ENCODE measurements at places on chromosomes 11 and 22.

GRCh38 chr11:1449490-1450243 is 36.9 kb downstream of the MOB2 start:
- DNase-seq = no peak

GRCh38 chr22:41491374-41492100 is 22.6 kb downstream of the ACO2 start:
- no peak for DNase-seq

GRCh38 chr22:24969560-24970301 is 17.2 kb downstream of the KIAA1671 start:
- DNase-seq = no peak

DNA sequence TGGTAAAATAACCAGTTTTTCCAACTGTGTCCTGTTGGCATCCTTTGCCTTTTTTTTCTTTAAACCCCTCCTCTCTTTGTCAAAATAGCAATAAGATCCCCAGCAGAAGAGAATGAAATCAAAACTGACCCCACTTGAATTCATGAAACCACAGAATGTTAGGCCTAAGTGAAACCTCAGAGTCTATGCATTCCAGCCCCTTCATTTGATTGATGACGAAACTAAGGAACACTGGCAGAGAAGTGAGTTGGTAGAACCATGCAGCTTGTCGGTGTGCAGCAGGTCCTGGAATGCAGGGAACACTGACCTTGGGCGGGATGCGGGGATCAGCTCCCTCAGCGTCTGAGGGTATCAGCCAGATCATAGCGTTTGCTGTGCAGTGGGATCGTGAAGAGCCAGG is 57.5 kb downstream of the GRK3 start:
- DNase-seq = no peak

- no peak for DNase-seq
Measured at GRCh38 chr22:50243685-50244419, 971 bp downstream of the TUBGCP6 start.

- no peak for DNase-seq
Measured at GRCh38 chr11:66240781-66241136, 27.7 kb upstream of the RAB1B start.

DNA sequence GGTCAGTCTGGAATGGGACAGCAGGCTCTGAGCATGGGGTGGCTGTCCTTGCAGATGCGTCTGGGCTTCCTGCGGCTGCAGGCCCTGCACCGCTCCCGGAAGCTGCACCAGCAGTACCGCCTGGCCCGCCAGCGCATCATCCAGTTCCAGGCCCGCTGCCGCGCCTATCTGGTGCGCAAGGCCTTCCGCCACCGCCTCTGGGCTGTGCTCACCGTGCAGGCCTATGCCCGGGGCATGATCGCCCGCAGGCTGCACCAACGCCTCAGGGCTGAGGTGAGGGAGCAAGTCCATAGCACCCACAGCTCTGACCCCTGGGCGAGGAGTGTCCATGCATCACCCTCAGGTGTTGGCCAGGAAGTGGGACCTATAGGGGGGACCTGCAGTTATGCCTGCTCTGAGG is 51.6 kb downstream of the MYO7A start:
- DNase-seq = no peak

GRCh38 chr22:38124236-38124974 is 13.9 kb upstream of the BAIAP2L2 start:
- no peak for DNase-seq

DNA sequence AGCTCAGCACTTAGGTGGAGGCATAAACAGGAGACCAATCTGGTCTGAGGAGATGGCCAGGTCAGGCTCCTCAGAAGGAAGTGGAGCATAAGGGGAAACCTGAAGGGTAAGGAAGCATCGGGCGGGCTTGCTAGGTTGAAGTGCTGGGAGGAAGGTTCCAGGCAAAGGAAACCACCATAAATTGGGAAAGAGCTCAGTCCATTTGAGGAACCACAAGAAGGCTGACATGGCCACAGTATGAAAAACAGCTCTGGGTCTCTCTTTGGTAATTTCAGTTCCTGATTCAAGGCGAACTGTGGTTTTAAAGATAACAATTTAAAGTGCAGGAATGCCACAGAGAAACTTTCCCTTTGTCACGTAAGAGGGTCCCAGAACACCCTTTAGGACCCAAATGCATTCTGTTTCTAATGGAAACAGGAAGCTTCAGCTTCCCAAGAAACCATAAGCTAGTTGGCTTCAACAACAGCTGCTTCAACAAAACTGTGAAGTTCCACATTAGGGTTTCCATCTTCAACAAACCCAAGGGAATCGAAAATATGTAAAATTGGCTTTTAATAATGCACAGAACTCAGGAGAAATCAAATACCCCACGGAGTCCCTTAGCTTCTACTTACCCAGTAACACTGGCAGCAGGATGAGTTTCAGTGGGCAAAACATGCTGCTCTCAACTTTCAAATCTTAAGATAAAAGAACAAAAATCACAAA is 10.4 kb downstream of the JAML start:
- DNase-seq = peak; percentile 92

DNA sequence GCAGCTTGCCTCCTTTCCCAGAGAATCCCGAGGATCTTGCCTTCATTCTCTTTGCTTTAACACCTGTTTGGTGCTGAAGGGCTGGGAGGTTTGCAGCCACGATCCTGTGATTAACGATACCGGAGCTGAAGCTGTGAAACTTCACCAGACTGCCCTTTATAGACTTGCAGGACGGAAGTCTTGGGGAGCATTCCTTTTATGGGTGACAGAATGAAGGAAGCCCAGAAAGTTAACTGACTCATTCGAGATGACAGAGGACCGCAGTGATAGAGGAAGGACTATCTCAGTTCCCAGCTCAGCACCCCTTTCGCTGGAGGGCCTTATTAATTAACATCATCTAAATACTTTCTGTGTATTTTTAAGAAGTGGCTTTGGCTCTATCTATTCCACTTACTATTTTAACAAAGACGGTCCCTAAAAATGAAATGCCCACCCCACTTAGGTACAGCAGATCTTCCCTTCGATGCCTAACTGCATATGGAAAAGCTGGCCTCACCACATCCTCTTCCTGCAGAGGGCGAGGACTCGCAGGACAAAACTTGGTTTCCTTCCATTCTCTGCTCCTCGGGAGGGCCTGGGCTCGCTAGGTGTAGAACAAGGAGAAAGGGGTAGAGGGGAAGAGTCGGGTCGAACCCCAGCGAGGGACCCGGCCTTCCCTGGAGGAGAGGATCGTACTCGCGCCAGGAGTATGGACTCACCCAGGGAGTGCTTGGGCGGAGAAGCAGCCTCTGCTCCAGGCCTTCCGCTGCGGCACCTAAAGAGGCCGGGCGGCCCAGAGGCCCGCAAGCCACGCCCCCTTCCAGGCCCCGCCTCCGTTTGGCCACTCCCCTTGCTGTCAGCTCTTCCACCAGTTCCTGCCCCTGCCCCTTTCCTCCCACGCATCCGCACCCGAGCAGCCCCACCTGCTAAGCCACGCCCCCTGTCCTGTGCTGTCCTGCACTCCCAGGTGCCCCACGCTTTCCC is 30.7 kb upstream of the USP47 start:
- DNase-seq = no peak

GRCh38 chr11:117814766-117815261 is 9.7 kb downstream of the FXYD2 start:
- peak; percentile 90 for DNase-seq

DNA sequence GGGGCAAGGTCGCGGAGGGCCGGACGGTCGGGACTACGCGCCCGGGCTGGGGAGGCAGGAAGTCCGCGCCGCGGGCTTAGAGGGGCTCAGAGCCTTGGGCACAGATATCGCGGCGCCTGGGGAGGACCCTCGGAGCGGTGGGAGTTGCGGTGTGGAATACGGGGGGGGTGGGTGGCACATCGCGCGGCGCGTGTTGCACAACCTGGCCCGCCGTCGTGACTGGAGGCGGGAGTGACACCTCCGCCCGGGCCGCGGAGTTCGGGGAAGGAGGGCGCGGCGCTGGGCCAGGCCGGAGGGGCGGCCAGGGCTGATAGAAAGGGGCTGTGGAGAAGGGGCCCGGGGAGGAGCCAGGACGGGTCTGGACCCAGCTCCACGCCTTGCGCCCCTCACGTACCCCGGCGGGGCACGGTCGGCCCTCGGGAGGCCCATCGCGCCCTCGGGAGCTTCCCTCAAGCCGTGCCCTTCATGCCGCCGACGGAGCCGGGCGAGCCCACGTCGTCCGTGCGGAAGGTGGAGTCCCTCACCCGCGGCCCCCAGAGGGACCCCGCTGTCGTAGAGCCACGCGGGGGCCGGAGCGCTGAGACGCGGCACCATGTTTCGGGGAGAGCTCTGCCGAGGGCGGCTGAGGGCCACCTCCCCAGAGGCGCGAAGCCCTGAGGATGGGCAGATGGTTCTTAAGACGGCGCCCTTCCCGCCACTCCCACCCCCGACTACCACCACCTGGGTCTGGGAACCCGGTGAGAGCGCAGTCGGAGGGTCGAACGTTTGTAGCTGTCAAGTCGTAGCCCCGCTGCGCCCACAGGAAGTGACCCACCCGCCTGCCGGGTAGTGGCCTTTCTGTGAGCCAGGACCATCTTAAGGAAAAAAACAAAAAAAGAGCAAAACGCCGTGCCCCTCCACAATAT is 729 bp downstream of the IL17RA start:
- DNase-seq = no peak

DNA sequence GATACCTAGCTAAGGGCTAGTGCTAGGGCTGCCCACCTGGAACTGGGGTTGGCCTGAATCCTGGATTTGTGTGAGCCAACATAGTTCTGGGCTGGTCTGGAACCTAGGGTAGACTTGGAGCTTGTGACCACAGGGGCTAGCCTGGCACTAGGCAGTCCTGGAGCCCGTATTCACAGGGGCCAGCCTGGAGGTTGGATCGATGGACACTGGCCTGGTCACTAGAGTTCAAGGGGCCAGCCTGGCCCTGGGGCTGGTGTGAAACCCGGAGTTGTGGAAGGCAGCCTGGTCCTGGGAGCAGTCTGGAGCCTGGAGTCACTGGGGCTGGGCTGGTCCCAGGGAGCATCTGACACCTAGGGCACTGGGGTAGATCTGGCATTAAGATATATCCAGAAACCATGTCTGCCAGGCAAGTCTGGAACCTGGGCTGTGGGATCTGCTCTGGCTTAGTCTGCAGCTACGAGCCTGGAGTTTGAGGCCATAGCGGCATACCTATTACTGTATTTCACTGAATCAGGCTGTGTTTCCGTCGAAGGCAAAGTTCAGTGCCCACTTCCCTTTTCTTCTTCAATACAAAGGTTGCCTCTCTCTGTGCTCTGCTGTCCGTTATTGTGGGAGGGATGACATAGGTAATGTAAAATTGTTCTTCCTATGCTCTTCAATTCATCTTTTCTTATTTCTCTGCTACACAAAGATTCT is 9.1 kb upstream of the GLYATL1B start:
- peak; percentile 72 for DNase-seq

DNA sequence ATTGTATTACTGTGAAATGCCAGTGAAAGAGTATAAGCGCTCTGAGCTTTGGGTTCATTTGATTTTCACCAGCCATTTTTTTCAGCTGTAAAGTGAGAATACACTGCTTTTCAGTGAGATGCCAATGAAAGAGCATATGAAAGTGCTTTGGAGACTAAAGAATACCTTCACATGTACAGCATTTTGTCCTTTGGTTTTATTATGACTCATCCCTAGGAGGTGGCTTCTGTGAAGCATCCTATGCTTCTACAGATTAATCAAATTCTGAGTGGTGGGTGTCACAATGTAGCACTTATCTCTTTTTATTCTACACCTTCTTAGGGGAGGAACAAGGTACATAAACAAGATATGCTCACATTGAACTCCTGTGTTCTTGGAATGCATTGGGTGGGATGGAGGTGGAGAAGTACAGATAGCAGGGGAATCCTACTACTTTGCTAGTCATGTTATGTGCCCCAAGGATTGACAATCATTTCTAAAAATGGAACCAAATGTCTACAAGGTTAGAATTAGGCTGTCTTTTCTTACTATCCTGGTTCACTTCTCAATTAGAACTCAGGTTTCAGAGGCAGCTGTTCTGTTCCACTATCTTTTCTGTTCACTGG is 18.7 kb downstream of the TRIM44 start:
- DNase-seq = no peak

DNA sequence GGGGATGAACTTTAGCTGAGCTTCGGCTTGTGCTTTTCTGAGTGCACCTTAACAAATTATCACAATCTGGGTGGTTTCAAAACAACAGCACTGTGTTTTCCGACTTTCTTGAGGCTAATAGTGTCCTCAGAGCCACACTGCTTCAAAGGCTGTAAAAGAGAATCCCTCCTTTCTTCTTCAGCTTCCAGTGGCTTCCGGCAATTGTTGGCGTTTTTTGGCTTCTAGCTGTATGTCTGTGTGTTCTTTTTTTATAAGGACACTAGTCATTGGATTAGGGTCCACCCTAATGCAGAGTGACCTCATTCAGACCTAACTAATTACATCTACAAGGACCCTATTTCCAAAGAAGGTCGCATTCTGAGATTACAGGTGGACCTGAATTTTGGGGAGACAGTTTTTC is 30.6 kb downstream of the KIAA1671 start:
- no peak for DNase-seq

GRCh38 chr11:77147668-77148321 is 19.7 kb downstream of the MYO7A start:
- no peak for DNase-seq

- no peak for DNase-seq
Measured at GRCh38 chr11:88301488-88302140, 35.9 kb downstream of the CTSC start.

GRCh38 chr11:33605703-33606102 is 94.9 kb downstream of the C11orf91 start:
- no peak for DNase-seq

DNA sequence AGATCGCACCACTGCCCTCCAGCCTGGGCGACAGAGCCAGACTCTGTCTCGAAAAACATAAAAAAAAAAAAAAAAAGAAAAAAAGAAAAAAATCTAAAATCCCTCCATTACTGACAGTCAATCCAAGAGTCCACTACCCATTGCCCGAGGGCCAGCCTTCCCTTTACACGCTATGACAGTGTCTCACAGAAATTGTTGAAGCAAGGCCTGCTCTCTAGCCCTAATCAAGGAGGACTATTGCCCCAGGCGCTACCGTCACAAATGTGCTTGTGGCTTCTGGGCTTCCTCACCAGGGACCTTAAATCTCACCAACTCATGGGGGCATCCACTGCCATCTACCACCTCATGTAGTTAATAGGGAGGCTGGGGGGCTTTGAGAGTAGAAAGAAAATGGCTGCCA is 49.9 kb downstream of the UBASH3B start:
- no peak for DNase-seq

DNA sequence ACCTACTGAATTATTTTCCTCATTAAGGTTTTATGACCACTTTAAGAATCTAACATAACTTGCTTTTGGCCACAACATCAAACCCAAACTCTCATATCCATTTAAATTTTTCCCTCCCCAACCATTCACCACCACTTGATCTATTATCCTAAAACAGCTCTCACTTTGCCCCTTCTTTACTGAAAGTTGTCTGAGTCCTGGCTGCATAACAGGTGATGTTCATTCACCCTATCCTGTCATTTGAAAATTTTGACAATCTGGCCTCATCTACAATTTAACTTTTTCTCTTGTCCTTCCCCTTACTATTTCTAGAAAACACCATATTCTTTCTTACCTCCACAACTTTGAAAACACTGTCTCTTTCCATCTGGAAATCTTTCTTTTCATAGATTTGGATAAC is 89.3 kb downstream of the BDNF start:
- no peak for DNase-seq

- no peak for DNase-seq
Measured at GRCh38 chr11:877565-877964, 33.0 kb downstream of the CHID1 start.

- DNase-seq = peak; percentile 99
Measured at GRCh38 chr22:41448189-41448808, 1.7 kb upstream of the TOB2 start.

- peak; percentile 53 for DNase-seq
Measured at GRCh38 chr11:65213322-65214211, 31.8 kb downstream of the CAPN1 start.
